ENCODE measurements at places on chromosomes 7 and 10.

- no peak for DNase-seq
Observed at GRCh38 chr7:129609666-129610065, 1.9 kb upstream of the NRF1 start.

DNA sequence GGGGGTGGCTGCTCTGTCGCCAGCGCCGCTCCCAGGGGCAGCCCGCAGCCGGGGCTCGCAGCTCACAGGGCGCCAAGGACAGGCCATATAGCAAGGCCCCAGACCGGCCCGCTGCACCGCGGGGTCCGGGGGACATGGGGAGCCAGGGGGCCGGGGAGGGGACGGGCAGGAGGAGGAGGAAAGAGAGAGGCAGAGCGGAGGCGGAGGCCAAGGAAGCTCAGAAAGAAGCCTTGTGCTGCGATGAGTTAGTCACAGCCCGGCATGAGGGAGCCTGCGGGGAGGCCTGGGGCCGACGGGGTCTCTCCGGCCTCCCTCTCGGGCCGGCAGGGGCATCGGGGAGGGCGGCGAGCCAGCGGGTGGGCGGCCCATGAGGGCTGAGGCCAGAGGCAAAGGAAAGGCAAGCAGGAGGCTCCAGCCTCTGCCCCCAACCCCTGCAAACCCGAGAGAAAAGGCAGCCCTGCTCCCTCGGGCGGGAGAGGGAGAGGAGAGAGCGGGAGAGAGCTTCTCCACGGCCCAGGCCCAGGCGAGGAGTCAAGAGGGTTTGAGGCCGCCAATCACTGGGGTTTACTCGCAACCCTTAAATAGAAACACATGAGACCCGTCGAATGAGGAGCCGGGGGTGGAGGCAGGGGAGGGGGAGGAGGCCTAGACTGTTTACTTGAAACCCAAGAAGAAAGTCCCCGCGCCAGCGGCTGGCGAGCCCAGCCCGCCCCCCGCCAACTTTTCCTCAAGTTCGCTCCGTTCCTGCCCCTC lies 167.9 kb downstream of the NEURL1 start:
- peak; percentile 88 for DNase-seq

DNA sequence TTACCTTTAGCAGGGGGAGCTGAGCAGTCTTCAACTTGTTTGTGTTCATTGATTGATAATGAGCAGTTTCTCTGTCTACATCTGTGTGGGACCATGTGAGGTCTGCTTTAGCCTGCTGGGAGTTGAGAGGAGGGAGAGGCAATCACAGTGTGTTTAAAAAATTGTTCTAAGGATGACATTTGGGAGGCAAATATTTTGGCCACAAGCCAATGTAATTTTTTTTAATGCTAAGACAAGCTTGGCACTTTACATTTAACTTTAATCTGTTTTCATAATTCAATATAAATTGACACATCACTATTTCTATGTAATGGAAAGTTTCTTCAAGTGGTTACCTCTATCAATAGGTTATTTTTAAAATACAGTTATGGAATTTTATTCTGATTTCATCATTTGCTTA lies 55.9 kb upstream of the SEMA3A start:
- DNase-seq: no peak

DNA sequence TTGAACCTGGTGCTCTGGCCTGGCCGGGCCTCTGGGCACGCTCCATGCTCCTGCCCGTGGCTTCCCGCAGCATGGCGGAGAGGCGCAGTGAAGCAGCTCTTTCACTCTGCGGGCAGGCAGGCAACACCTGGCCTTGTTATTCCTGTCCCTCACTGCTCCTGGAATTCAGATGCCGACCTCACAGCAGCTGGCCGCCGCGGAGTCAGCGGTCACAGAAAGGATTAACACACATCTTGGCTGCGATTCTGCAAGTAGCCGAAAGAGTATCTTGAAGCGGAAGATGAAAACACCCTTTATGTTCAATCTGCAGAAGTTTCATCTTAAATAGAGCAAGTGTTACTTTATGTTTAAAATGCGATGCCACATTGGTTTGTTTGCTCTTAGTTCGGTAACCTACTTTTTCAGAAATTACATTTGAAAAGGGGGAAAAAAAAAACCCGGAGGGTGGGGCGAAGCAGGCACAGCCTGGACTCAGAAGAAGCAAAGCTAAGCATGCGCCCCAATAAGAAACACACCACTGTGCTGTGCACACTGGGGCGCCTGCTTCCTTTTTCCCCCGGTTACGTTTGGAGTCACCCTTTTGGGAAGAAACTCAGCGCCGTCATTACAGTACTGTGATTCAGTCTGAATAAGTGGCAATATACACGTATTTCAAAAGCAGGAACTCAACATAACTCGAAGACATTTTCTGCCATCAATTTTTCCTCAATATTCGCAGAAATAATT lies 42.3 kb downstream of the BRI3 start:
- no peak for DNase-seq

- DNase-seq: no peak
Observed at GRCh38 chr7:81616951-81617350, 152.9 kb downstream of the HGF start.

DNA sequence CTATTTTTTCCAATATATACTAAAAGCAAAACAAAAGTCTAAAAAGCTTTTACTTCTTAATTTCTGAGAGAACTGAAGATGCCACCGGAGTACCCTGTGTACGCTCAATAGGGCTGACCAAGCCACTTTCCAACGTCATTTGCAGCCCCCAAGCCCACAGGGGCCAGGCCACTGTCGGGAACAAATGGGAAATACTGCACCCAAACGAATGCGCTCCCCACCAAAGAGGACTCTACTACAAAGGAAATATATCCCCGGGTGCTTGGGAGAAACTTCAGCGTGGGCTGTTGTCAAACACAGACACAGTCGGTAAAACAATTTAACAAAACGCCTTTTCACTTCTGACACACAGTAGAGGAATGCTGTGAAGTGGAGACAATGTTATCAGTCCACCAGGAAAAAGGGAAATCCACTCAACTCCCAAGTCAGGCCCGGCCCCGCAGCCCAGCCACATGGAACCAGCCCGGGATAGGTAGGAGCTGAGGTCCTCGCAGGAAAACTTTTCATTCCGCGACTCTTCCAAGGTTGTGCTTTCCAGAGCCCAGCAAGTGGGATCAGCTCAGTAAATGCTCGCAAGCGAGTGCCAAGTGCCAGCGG lies 1.4 kb downstream of the PARD3 start:
- no peak for DNase-seq

DNA sequence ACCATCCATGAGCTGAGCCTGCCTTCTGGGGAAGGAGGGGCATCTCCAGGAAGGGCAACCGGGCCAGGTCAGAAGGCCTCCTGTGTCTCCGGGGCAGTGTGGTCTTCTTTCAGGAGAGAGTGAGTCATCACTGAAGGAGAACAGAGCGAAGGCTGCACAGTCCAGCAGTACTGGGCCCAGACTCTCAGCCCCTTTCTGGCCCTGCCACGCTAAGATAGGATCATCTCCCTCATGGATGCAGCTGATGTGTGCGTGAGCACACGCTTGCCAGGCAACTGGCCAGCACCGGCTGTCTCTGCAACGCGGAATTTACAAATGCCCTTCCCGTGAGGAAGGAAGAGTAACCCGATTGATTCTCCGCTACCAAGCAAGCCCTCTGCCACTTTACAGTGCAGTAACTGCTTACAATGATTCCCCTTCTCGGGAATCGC lies 328.2 kb downstream of the TNS3 start:
- no peak for DNase-seq

DNA sequence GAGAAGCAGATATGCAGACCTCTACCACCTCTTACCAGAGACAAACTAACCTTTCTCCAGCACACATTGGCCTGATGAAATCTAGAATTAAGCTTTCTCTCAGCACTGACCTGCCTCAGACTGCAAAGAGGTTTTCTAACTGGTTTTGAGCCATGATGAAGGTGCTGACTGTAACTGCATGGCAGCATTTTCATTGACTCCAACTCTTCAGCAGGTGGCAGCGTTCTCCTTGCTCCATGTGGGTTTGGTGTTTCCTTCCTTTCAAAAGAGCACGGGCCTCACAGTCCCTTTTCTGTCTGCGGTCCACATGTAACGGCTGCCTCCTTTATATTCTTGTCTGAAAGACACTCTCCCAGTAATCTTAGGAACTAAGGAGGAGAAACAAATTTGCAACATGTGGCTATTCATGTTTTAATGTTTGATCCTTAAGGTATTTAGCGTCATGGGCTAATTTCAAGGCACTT lies 12.6 kb downstream of the KLLN start:
- no peak for DNase-seq

GRCh38 chr7:156635529-156636385 lies 4.8 kb upstream of the RNF32 start:
- DNase-seq: no peak

Measured in fibroblast of skin of left biceps (primary cell).